Activated T-cell treated with anti-CD3 and anti-CD28 coated beads, Interleukin-2, amount 50 U/mL, for 4 hours (primary cell): ENCODE measurements at places on chromosomes 2 and 18.

GRCh38 chr2:143937723-143938350 lies 582.1 kb downstream of the ZEB2 start:
- DNase-seq, result no peak

- no peak for DNase-seq
Observed at GRCh38 chr2:54634564-54635511, 88.6 kb upstream of the EML6 start.

- no peak for DNase-seq
Observed at GRCh38 chr2:205768815-205769494, 86.7 kb downstream of the NRP2 start.

- no peak for DNase-seq
Observed at GRCh38 chr18:8287196-8287885, 321.9 kb upstream of the RAB12 start.

DNA sequence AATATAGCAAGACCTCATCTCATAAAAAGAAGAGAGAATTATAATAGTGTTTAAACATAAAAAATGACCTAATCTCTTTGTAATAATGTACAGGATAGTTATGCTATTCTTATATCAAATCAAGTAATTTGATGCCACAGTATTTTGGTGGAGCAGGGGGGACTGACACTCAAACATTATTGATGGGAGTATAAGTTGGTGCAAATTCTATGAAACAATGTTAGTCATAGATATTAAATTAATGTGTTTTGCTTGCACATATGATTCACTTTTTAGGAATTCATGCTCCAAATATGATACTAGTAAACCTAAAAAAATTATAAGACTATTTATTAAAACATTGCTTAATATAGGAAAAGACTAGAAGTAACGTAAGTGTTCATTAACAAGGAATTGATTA lies 256.1 kb upstream of the SYT4 start:
- DNase-seq, result no peak

- no peak for DNase-seq
Observed at GRCh38 chr2:232014681-232015080, 53.2 kb downstream of the DIS3L2 start.

DNA sequence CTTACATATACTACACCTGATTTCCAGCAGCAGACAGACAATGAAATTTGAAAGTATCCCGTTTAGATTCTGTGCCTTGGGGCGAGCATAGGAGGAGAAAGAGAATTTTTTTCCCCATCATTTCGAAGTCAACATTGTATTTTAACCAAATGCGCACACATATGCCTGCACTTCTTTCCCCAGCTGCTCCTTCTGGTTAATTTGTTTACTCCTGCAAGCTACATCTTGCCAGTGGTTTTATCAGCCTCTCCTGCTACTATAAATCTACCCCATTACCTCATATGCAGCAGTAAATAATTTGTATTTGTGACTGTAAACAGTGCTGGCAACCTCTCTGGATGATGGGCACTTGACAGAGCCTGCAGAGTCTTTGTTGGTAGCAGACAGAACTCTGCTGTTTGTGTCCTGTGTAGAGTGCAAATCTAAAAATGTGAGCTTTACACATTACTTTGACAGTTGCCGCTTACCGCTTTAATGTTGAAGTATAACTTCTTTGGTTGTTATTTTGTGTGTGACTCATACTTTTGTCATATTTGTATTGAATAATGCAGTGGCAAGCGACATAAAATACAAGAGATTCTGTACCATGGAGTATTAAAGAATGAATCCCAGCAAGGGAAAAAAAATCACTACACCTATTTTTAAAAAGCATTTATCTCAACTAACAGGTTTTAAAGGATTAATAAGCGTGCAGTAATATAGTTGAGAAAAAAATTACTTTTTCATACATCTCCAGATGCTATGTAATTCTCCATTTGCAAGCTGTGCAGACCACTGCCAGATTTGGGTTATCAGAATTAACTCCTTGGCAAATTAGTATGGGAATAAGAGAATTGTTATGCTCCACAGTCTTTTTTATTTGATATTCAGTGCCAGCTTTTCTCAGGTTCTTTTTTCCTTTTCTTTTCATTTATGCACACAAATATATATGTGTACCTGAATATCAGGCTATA lies 536.8 kb downstream of the XIRP2 start:
- DNase-seq, result no peak

- DNase-seq, result no peak
Observed at GRCh38 chr2:26620031-26620605, 21.0 kb downstream of the CIB4 start.

- no peak for DNase-seq
Observed at GRCh38 chr2:29249666-29250253, 134.5 kb downstream of the CLIP4 start.

GRCh38 chr2:71933467-71934319 lies 214.0 kb downstream of the CYP26B1 start:
- DNase-seq, result no peak

DNA sequence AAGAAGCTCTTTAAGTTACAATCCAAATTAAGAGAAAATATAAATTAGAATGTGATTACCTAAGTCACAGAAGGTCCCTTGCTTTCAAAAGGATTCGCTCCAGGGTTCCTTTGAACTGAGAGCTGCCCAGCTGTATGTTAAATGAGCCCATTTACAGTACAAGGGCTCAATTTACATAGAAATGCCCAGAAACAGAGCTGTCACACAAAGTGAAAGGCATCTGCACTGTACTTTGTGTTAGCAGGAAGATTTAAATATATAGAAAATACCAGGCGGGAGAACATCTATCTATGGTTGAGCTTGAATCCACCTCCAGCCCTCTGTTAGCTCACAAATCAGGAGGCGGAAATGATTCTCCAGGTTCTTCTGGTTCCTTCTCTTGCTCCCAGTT lies 272.9 kb downstream of the PAX3 start:
- no peak for DNase-seq

DNA sequence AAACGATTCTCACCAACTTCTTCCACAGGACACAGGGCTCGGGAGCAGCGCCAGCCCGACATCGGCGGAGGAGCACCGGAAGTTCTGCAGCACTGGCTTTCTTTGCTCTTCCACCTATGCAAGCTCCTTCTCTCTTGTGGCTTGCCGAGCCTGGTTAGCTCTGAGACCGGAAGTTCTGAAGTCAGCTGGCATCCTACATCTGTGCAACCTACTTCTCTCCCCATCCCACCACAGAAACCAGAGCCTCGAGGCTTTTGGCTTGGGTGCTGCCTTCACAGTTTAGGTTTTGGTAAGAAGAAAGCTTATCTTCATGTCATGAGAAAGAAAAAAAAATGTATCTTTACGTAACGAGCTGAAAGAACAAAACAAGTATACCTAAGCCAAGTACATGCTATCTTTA lies 111.7 kb downstream of the ANKRD44 start:
- DNase-seq, result peak; percentile 76

DNA sequence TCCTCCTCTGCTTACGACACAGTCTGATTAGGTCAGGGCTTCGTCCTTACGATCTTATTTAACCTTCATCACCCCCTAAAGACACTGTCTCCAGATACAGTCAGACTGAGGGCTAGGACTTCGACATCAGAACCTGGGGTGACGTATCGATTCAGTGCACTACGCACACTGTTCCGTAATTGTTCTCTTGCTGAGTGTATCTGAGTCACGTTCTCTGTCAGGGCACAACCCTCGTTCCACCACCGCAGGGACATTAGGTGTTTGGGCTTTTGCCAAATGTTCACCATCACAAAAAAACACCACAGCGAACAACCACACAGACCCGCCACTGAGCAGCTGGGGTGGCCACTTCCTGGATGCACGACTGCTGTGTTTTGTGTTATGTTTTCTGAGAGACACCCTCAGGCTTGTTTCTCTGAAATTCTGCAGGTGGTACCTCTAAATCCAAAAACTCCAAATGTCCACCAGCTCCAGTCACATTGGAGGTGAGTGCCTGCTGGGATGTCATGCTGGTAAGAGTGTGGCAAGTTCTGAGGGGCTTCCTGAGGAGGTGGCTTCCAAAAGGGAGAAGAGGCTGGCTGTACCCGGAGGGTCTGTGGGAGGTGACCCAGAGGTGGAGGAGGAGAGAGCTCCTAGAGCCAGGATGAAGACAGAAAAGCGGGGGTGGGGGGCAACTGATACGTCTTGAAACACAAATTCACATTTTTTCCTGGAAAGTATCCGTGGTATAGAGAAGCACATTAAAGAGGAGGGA lies 66.6 kb downstream of the ADNP2 start:
- DNase-seq, result peak; percentile 17

DNA sequence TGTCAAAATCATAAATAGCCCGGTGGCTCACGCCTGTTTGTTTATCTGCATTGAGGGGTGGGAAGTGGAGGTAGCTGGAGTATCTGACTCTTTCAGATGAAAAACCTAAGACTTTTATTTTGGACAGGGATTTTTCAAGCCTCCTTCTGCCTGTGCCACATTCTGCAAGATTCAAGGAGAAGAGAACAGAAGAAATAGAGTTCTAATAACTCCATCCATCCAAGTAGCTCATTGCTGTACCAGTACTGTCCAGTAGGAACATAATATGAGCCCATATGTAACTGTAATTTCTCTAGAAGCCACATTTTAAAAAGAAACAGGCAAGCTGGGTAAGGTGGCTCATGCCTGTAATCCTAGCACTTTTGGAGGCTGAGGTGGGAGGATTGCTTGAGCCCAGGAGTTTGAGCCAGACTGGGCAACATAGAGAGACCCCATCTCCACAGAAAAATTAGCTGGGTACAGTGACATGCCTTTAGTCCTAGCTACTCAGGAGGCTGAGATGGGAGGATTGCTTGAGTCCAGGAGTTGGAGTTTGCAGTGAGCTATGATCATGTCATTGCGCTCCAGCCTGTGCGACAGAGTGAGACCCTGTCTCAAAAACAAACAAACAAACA lies 35.4 kb upstream of the NT5DC4 start:
- no peak for DNase-seq

- no peak for DNase-seq
Observed at GRCh38 chr2:226559536-226559935, 240.1 kb downstream of the IRS1 start.

DNA sequence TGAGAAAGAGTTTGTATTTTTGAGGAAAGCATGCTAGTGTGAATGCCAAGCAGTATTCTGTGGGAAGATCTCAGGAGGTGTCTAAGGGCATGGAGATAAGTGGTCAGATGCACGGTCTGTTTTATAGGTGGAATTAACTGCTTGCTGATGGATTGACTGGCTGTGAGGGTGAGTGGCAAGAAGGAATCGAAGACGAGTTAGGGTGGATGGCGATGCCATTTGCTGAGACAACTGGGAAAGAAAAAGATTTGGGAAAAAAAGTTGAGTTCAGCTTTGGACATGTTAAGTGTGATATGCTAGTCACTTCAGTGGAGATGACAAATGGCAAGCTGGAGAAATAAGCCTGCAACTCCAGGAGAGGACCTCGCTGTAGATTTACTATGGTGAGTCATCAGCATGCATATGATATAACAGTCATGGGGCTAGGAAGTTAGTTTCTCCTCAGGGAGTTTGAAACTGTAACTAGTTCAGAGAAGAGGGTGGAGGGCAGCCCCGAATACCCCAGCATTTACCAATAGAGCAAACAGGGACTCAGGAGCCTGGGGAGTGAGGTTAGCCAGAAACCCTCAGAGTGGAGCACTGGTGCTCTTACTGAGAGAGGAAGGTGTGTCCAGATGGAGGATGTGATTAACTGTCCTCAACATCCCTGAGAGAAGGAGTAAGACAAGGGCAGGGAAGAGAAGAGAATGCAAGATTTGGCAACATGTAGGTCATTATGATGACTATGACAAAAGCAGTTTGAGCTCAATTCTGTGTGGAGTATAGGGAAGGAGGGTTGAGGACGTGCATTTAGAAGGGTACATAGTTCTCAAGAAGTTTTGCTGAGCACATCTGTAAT lies 2.0 kb upstream of the HK2 start:
- no peak for DNase-seq
